Stimulated activated CD4-positive, alpha-beta T cell treated with anti-CD3 and anti-CD28 coated beads, Interleukin-15, amount 100 ng/mL, for 1 hour (primary cell): ENCODE measurements at places on chromosomes 7 and 10.

DNA sequence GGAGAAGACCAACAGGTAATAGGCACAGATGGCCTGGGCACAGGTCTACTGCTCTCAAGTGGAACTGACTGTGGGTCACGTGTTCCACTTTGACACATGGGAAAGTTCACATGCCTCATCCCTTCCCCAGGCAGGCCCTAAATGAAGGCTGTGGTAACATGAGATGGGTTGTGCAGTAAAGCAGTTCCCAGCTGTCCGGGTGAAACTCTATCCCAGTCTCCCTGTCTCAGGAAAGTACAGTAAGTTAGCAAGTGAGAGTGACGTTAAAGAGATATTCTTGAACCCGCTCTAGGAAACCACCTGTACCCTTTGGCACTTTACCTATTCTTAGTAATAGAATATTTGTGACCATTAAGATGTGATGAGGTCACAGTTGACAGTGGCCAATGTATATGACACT lies 343.7 kb upstream of the AOAH start:
- no peak for DNase-seq

DNA sequence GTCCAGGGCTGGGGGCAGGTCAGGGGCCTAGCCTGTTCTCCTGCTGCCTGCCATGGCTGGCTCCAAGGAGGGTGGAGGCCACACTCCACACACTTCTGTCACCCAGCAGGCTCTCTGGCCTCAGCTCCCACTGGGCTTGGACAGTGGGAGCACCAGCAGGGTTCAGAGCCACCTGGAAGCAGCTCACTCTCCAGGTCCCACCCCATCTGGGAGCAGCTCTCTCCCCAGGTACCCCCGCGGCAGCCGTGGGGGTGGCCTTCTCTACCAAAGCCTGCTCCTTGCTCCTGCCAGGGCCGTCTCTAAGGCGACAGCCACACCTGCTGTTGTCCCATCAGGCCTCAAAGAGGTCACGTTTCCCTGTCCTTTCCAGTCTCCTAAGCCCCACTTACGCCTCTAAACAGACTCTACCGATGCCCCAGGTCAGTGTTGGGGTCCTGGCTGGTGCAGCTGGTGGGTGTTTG lies 142.5 kb upstream of the RET start:
- no peak for DNase-seq

DNA sequence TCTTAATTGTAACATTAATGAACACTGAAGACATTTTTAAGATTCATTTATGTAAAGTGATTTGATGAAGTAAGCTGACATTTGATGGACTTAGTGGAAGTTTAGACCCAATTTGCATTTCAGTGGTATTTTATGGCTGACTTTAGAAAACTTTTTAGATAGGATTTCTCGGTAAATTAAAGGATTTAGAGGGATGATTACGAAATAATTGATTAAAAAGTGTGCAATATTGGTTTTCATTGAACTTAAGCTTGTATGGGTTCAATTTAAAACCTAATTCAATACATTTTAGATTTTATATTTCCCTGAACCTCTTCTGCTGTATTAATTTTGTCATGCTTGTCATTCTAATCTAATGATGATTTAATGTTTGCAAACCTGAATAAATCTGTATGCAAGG lies 135.1 kb downstream of the SDK1 start:
- no peak for DNase-seq

DNA sequence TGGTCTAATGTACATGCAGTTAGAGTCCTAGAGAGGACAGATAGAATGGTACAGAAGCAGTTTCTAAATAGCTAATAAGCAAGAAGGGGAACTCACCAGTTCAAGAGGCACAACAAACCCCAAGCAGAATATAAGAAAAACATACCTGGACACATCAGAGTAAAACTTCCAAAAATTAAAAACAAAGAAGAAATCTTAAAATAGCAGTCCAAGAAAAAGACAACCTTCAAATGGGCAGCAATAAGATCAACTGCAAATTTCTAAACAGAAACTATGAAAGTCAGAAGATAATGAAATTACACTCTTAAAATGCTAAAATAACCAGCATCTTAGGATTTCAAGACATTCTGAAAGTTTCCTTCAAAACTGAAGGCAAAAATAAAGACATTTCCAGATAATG lies 55.9 kb downstream of the USP6NL start:
- DNase-seq = no peak

GRCh38 chr7:71555758-71556157 lies 423.8 kb downstream of the GALNT17 start:
- no peak for DNase-seq

DNA sequence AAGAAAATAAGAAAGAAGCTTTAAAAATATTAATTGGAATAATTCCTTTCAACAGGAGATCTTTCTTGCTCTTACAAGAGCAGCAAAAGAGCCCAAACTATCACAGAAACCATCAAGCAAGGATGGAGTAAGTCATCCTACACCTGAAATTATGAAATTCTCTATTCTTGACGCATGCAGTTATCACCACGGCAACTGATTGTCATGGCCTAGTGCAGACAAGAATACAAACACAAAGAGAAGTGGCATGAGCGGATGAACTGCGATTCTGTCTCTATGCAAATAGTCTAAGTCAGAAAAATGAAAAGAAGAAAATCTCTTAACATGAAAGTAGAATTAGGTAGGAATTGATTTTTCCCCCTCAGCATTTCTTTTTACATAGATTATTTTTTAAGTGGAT lies 54.8 kb upstream of the SLC35B4 start:
- no peak for DNase-seq

DNA sequence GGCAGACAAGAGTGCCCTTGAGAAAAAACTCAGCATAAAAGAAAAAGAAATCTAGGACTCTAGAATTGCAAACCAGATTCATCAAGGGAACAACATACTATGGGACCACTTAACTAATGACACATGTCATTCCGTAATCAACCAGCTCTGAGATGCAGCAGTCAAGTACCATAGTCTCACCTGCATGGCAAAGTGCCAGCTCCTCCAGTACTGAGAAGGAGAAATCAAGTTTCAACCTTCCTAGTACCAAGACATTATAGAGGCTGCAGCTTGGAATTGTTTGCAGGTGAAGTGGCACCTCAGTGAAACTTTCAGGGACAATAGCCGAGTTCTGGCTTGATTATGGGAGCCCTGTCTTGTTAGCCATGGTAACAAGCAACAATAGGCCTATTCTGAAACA lies 11.5 kb downstream of the STEAP1 start:
- no peak for DNase-seq

- no peak for DNase-seq
Observed at GRCh38 chr10:25261558-25261957, 86.8 kb downstream of the GPR158 start.

DNA sequence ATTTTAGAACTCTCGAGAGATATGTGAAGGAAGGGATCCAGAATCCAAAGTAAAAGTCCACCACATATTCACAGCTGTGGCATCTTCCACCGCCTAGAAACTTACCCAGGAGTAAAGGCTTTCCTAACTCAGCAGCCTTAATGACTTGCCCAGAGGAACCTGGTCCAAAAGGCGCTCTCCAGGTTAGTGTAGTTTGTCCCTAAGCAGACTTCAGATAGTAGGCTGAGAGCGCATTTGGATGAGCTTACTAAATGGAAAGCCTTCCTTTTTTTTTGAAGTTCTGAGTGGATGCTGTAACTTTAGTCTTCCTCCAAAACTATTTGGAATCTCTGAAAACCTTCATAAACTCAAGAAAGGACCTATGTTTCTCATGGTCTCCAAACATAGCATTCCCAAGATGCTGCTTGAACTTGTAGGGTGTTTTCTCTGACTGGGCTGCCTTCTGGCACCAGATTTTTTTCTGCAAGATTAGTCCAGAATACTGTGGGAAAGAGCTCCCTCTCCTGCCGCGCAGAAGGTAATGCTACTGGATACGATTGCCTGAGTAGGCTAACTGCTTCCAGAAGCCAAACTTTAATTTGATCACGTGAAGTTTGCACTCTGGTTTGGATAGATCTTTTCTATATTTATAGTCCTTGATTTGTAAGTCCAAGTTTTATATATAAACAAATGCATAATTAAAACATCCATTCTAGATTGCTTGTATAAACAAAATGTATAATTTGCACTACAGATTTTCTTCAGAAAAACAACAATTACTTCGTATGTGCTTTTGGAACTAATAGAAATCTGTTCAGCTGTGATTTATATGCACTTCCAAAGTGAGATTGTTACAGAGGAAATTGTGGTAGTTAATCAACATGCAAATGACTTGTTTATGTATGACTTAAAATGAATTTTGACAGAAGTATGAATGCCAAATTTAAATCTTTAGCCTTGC lies 19.6 kb upstream of the GPR37 start:
- no peak for DNase-seq

GRCh38 chr10:99395750-99396445 lies 34.5 kb downstream of the GOT1 start:
- DNase-seq = no peak

DNA sequence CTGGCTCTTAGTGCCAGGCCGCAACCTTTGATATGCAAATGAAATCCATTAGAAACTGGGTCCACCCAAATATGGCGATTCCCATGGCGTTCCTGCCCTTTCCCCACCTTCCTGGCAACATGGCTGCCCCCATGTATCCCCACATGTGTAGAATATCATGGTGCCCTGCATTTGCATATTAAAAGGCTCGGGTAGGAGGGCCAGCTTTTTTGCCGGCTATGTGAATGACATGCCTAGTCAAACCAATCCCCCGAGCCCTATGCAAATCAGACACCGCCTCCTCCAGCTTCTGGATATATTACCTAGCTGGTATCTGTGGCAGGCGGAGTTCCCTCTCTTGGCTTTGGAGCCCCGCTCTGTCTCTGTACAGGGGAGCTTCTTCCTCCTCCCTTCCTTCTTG lies 18.3 kb downstream of the MMS19 start:
- no peak for DNase-seq

GRCh38 chr7:149727053-149727898 lies 46.1 kb downstream of the ZNF467 start:
- DNase-seq = no peak

GRCh38 chr10:2077231-2077630 lies 339.9 kb upstream of the ADARB2 start:
- DNase-seq = no peak

GRCh38 chr10:120508393-120508792 lies 51.4 kb downstream of the PLPP4 start:
- DNase-seq = no peak

DNA sequence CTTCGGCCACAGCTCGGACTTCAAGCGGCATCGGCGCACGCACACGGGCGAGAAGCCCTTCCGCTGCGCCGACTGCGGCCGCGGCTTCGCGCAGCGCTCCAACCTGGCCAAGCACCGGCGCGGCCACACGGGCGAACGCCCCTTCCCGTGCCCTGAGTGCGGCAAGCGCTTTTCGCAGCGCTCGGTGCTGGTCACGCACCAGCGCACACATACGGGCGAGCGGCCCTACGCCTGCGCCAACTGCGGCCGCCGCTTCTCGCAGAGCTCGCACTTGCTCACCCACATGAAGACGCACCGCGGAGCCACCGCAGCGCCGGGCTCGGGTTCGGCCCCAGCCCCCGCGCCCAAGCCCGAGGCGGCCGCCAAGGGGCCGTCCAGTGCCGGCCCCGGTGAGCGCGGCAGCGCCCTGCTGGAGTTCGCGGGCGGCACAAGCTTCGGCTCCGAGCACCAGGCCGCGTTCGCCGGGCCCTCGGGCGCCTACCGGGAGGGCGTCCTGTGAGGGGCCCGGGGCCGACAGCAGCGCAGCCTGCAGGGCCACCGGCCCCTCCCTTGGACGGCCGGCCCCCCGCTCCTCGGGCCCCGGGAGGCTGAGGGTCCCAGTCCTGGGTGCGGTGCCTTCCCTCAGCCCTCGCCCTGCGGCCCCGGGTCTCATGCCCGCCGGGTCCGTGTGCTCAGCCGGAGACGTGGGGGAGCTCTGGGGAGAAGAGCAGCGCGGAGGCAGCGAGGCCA lies 17.2 kb downstream of the ZNF316 start:
- DNase-seq = no peak

- DNase-seq = no peak
Observed at GRCh38 chr7:97203957-97204356, 86.5 kb downstream of the SDHAF3 start.

DNA sequence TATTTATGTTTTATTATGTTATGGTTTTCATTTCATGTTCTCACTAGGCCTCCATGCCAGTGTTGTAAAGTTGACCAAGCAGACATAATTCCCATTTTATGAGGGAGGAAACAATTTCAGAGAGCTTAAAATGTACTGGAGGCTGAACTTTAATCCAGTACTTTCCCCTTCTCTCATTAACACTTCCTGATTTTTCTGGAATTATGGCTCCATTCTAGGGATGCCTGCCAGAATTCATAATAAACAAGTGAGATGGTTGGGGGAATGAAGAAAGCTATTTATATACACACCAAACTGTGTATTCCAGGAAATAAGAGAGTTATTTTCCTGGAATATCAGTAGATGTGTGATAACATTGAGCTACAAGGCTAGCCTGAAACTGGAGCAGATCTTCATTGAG lies 6.9 kb downstream of the TMEM236 start:
- no peak for DNase-seq
